ENCODE measurements at places on chromosomes 3 and 15.

- DNase-seq: peak; percentile 63
These were observed 176.0 kb downstream of the SATB1 start for GRCh38 chr3:18249126-18249525.

DNA sequence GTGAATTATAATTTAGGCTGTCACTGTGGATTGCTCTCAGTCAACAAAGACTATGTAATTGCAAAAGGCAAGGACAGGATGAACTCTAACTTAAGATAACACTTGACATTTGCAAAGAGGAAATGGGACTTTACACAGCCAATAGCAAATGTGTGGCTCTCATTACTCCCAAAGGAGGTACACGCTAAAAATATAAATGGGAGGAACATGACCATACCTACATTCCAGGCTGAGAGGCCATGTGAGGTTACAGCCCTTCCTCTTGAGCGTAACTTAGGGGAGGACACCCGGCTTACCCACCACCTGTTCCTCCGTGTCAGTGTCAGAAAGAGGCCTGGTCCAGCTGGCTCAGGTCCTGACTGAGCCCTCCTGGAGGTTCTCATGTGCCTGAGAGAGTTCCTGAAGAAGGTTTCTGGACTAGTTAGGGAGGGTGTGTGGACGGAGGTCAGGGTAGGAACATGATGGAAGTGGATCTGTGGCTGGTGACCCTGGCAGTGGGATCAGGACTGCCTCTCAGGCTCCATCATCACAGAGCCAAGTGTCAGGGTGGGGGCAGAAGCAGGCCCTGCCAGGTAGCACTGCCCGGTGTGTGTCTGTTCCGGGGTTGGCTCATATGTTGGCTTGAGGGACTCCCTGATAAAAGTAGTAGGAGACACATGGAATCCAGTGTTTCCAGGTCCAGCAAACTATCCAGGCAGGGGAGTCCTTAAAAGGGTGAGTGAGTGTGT is 7.9 kb downstream of the POPDC2 start:
- no peak for DNase-seq

GRCh38 chr3:175502155-175502554 is 643.0 kb downstream of the NAALADL2 start:
- DNase-seq: peak; percentile 2

- DNase-seq: no peak
These were observed 357.2 kb downstream of the ZNF385D start for GRCh38 chr3:21393683-21394311.

- DNase-seq: peak; percentile 38
These were observed 250.5 kb downstream of the SHQ1 start for GRCh38 chr3:72597756-72598195.

DNA sequence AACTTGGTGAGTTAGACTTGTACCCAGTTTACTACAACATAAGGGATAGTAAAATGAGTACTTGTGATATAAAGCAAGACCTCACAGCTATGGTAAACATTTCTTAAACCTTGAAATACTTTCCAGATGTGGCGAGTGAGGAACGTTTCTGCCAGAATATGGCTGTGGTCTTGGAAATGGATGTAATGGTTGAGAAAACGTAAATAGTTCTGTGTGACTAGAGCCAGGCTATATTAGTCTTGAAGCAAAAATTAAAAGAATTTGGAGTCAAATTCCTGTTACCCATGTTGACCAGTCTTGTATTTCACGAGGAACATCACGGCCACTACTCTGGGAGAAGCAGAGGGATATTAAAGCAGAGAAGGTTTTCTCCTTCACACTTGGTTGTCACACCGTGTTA is 15.3 kb downstream of the OR4F15 start:
- DNase-seq: no peak

GRCh38 chr3:120436523-120437050 is 14.2 kb downstream of the FSTL1 start:
- DNase-seq: no peak

DNA sequence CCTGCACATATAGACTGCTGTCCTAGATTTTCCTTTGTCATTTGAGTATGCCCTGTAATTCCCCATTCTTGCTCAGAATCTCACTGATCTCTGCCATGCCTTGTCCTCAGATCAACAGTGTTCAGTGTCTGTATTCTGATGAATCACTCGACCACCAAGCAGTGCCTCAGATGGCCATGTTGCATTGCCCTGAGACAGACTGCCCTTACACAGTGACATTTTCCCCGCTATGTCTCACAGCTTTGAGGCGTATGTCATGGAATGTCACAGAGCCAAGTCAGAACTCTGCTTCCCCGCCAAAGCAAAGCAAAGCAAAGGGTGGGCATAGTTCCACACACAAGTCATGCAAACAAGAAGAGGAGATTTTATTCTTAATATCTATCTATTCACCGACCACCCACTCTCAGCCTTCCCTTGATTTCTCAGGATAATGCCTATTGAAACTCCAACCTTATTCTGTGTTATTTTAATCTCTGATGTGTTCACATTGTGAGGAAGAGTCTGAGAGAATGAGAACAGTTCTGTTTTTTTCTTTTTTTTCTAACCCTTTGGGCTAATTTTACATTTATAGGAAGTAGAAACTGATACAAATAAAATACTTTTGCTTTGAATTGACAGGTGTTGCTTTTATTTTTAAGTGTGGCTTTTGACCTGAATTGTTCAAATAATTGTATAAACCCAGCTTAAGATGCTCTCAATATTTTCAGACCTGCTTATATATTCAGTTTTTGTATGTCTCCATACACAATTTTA is 16.9 kb upstream of the PSMD6 start:
- DNase-seq: peak; percentile 53

DNA sequence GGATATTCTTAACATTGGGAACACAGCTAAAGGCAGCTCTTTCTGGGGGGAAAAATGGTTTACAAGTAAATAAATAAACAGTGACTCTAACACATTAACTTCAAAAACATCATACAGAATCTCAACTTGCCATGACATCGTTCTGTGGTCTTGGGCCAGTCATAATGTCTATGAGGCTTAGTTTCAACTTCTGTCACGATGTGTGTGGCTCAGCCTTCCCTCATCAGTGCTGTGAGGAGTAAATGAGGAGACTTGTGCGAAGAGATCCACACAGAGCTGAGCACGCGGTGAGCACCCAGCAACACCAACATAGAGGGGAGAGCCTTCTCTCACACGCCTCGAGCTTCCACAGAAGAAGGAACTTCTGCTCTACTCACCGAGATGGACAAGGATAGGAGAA is 49.0 kb downstream of the DZIP1L start:
- no peak for DNase-seq

- peak; percentile 28 for DNase-seq
These were observed 57.6 kb upstream of the FRMD4B start for GRCh38 chr3:69443457-69443920.

DNA sequence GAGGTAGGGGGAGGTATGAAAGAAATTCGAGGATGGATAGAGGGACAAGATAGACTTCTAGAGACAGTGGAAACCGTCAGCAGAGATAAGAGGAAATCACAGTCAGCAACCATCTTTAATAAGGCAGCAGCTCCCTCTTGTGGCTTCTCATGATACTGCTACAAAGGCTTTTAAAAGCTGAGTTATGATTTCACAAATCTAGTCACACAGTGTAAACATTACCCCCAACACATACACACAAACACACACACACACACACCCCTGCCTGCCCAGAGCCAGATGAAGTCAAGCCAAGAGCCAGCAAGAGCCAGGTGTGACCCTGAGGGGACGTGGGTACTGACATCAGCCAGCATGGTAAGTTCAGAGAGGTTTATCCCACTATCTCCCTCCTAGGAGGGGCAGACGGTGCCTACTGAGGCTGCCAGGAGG is 18.9 kb upstream of the TGM5 start:
- DNase-seq: peak; percentile 63

- DNase-seq: no peak
These were observed 642.4 kb downstream of the GOLGA6L6 start for GRCh38 chr15:19899021-19899824.

DNA sequence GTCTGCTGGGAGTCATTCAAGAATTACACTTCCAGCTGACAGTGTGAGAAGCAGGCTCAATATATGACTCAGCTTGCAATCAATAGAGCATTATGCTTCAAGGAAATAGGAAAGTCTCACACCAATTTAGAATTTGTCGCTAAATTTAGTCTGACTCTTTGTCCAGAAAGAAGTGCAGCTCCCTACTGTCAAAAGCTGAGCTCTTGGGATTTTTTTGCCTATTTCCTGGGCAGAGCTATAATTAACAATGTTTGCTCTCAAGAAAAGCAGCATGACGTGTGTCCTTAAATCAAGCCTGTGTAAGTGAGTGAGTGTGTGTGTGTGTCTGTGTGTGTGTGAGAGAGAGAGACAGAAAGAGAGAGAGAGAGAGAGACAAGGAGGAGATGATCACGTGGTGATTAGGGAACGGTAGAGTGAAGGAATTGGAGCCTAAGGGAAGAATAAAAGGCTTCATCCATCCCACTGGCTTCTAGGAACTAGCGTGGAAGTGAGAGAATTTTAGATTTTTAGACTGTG is 16.4 kb upstream of the SLC35G2 start:
- peak; percentile 58 for DNase-seq

GRCh38 chr3:150147776-150148175 is 177.1 kb upstream of the PFN2 start:
- DNase-seq: peak; percentile 43

DNA sequence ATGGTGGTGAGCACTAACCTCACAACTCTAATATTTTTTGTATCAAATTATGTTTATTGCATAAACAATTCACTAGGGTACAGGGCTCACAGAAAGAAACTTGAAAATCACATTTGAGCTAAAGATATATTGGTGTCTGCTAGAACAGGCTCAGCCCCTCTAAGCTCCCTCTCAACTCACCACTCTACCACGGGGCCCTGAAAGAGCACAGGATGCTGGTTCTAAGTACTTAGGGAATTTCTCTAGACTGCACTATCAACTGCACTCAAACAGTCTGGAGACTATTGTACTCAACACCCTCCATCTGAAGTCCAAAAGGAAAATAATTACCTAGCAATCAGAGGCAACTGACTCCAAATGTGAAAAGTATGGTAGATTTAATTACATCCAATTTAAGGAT is 98.7 kb upstream of the STRIT1 start:
- DNase-seq: no peak

DNA sequence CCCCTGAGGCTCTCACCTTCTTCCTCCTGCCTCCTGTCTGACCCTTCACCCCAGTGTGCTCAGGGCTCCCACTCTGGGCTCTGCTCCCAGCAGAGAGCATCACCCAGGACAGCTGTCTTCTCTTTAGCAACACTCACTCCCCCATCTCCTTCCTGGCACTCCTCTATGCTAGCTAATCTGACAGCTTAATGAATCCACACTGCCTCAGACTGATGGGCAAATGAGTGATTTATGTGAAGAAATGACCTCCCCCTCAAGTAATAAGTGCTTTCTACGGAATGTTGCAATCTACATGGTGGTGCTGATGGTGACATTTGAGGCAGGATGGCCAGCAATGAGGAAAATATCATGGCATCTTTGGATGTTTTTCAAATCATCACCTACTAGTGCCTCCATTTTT is 83.6 kb downstream of the LSM3 start:
- DNase-seq: no peak

DNA sequence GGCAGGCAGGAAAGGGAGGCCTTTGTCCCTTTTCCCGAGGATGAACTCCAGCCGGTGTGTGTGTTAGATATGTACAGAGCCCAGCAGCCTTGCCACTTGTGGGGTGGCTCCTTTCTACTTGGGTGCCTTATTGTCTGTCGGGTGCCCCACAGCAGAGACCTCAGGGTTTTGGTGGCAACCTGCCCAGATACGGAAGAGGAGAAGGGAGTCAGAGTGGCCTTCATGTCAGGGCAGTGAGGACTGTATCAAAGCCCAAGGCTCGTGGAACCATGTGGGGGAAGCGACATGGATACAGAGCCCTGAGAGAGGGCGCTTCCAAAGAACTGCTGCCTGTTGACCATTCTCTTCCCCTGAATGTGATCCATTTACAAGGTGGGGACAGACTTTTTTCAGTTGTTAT is 166.2 kb downstream of the SLCO3A1 start:
- DNase-seq: no peak

DNA sequence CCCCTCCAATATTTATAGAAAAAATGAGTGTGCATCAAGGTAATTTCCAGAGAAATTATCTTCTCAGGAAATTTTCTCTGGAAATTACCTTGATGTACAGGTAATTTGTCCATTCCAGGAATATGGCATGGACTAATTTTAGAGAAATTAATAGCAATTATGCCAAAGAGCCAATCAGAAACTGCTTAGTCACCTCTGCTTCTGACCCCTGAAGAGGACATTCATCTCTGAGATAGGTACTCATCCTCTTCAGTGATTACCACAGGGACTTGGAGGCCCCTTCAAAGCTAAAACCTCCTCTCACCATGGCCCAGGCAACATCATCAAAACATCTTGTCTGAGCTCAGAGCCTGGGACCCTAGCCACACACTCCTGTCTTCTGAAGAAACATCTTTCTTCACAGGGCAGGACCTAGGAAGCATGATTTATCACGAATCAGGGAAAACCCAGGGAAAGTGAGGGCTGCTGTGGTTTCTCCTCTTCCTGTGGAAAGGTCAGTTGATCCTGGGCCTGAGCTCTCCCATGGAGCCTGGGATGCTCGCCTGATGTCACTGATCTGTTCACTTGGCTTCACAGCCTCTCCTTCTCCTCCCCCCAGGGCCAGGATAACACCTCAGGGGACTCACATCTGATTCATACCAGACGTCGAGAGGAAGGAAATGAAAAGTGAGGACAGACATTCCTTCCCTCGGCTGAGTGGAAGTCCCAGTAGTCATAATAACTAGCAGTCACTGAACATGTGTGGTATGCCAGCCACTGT is 210.5 kb downstream of the DTWD1 start:
- peak; percentile 23 for DNase-seq

DNA sequence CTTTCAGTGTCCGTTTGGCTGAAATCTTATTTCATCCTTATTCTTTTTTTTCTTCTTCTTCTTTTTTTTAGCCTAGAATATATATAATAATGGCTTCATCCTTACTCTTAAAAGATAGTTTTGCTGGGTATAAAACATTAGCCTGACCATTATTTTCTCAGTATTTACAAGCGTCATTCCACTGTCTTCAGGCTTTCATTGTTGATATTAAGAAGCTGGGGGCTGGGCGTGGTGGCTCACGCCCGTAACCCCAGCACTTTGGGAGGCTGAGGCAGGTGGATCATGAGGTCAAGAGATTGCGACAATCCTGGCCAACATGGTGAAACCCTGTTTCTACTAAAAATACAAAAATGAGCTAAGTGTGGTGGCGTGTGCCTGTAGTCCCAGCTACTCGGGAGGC is 10.6 kb downstream of the ZNF710 start:
- no peak for DNase-seq

- DNase-seq: no peak
These were observed 1522.1 kb downstream of the OTOL1 start for GRCh38 chr3:163018664-163019063.

DNA sequence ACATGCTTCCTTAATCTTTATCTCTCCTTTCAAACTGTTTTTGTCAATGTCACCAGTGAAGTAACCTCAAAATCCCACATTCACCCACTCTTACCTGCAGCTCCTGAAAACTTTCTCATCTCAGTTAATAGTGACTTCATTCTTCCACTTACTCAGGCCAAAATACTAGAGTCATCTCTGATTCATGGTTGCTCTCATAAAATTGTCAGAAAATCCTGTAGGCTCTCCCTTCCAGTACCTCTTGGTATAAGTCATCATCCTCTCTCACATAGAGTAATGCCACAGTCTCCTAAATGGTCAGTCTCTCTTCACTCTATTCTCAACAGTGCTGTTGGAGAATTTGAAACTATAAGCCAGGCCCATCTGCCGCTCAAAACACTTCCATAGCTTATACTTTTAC is 34.9 kb upstream of the POU1F1 start:
- no peak for DNase-seq

GRCh38 chr3:168424059-168424734 is 328.5 kb upstream of the GOLIM4 start:
- peak; percentile 26 for DNase-seq
